ENCODE measurements at places on chromosomes 6 and 20. TPM values are rescaled to one million over a fixed set of nuclear protein-coding genes. Genes with fewer than 3 reads are reported as not detected.

- DNase-seq, result no peak
These were observed 55.8 kb downstream of the KIF6 start for GRCh38 chr6:39669207-39669972.

The FOXF2 gene
- total RNA-seq, result 2.7 TPM

DNA sequence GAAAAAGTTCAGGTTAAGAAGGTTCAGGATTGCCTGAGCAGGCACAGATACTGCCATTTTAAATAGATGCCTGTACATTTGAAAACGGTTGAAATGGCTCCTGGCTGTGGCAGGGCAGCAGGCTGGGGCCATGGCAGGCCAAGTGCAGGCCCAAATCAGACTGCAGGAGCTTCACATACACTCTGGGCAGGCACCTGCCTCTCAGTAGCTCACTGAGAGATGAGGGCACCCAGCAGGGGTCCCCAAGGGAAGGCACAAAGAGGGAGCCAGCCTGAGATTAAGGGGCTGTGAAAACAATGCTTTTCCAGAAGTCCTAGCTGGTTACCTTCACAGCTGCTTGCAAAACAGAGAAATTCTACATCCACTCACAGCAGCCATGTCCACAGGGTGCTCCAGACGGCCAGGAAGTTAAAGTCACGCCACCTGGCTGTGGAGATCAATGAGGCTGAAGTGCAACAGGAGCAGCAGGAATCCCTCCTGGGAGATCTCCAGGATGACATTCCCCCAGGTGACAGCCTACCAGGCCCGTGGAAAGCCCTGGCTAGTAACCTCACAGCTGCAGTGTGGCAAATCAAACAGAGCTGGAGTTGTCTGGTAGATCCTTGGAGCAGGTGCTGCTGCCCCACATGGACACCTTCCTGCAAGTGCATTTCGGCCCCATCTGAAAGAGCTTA is 6.2 kb upstream of the RAET1E start:
- no peak for DNase-seq

DNA sequence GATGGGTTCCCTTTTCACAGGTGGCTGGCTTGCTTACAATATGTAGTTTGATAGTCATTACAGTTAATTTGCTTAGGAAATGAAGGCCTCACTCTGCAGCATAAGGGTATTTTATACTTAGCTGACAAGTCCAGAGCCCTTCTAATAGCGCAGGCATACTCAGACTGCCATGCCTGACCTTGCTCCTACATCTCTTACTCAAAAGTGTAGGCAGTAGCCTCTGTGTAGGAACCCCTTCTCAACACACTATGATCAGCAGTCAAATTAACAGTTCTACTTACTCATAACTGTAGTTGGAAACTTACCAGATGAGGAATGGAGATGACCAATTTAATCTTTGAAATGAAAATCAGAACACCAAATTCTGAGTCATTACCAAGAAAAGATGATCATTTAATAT is 373.5 kb downstream of the TBC1D32 start:
- no peak for DNase-seq

GRCh38 chr20:30286157-30286556 is 971.3 kb upstream of the DEFB115 start:
- no peak for DNase-seq

GRCh38 chr6:53718597-53719460 is 53.3 kb upstream of the KLHL31 start:
- peak; percentile 66 for DNase-seq

The PNLDC1 gene
- not detected for total RNA-seq

- peak; percentile 35 for DNase-seq
These were observed at the start of gene B3GAT2 for GRCh38 chr6:70956451-70957283. TSS of gene B3GAT2 (minus strand) at chr6:70957060. CDS start at chr6:70956429, 631 bp downstream.

The STMN3 gene
- total RNA-seq, result 18.5 TPM

- no peak for DNase-seq
These were observed 131.7 kb downstream of the BCAS1 start for GRCh38 chr20:53938739-53939138.

The BPIFB1 gene
- total RNA-seq, result not detected

The BMP6 gene
- 0.80 TPM for total RNA-seq

- peak; percentile 94 for DNase-seq
These were observed 31.7 kb upstream of the SCUBE3 start for GRCh38 chr6:35181933-35182612.

DNA sequence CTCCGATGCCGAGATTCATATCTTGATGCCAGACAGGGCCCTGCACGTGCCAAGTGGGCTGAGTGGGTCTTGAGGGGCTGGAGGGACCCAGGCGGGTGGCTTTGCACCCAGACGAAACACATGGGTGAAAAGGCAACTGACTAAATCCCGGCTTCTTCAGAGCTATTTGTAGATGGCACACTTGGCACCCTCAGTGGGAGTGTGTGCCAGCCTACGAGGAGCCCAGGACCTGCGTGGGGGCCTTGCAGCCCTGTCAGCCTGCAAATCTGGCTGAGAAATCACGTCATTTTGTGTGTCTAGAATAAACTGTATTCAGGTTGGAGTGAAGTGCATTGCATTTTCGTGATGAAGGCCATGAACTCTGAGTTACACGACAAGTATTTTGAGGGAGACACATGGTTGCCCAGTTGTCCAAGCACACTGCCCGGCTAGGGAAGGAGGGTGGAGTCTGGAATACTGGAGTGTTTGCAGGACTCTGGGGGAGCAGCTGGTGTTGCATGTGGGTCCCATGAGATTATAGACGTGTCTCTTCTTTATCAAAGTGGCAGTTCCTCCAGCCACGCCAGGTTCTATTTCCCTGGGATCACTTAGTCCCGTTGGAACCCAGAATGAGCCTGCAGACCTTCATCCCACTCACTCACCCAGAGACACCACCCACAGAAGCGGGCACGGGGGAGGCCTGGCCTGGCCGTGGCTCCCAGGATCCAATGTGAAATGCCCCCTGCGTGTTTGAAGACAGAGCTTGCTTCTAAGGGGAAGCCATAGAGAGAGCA is 60.2 kb downstream of the DLL1 start:
- DNase-seq, result no peak

The EFCAB8 gene
- total RNA-seq, result not detected

The SYCP2 gene
- 1.7 TPM for total RNA-seq

DNA sequence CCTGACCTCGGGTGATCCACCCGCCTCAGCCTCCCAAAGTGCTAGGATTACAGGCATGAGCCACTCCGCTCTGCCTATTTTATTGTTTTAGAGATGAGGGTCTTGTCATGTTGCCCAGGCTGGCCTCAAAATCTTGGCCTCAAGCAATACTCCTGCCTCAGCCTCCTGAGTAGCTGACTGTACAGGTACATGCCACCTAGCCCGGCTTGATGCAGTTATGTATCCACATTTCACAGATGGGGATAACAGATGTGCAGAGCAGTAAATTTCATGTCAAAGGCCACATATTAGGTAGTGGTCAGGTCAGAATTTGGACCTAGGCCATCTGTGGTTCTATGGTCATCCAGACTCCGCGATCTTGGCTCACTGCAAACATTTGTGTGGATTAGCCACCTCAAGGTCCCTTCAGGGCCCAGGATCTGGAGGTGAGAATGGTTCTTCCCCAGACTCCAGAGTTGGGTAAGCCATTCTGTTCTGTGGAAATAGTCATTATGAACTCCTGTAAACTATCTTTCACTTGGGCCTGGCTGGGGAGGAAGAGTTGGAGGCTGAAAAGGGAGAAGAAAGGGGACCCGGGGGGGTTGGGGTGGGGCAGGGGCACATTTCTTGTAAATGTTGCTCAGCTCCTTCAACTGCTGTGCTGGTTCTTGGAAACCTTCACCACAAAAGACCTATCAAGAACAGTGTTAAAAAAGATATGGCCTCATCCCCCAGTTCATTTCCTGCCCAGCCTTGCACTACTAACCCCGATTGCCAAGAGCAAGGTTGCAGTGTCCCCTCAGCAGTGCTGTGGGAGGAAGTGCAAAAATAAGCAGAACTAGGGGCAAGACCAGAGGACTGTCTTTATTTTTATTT is 13.0 kb downstream of the PIM1 start:
- DNase-seq, result no peak

DNA sequence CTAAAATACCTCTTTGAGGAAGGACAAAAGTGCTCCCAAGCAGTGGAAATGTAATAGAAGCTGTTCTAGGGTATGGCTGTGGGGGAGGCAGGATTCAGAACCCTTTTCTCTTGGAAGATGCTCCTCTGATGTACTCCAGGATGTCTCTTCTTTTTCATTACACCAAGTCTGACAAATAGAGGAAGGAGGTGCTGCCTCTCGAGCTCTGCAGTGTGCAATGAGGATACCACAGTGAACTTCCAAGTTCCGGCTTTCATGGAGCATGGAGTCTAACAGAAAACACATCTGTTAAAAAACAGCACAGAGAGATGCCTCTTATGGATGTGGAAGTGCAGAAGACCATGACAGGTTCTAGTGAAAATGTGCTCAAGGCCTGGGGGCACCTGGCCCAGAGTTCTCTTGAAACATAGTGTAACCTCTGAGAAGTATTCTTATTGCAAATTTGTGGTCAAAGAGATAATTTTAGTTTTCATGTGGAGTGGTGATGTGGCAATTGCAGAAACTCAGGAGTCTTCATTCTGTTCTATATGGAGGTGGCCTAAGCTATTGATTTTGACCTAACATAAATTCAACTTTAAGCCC is 362.0 kb upstream of the CITED2 start:
- no peak for DNase-seq

- DNase-seq, result no peak
These were observed 619.5 kb downstream of the PRKN start for GRCh38 chr6:162108041-162108440.

DNA sequence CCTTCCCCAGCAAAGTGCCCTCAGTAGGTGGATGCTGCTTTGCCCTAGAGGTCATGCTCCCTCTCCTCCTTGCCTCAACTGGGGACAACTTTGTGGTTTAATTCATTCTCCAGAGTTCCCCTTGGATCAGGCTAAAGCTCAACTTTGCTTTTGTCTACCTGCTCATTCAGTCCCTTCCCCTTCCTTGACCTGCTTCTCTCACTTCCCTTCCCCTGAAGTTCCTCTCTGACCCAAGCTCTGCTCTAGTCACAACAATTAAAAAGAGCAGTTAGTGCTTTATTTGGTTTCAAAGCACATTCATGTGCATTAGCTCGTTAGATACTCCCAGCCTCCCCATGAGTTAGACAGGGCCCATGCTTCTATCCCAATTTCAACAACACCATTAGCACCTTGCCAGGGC is 71.3 kb downstream of the DZANK1 start:
- no peak for DNase-seq

- no peak for DNase-seq
These were observed 17.3 kb upstream of the ATXN1 start for GRCh38 chr6:16778521-16778920.

The CRNKL1 gene
- total RNA-seq, result 63.4 TPM

DNA sequence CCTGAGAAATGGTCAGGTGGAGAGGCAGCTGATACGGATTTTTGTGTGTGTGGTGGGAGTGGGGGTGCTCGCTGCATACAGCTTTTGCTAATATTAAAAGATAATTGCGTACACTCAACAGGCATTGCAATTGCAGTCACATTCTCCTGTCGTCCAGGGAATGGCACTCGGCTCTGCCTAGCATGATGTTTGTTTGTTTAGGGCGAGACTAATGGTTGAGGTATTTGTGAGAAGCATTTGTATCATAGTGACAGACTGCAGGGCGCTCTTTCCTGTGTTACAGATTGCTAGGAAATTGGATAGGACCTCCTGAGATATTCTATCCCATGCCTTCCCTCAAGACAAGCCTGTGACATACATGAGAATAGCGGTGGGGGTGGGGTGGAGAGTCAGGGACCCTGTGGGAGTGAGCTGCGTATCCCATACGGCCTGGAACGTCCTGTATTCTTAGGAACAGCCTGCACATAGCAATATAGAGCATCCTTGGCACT is 207.4 kb downstream of the SOX4 start:
- peak; percentile 72 for DNase-seq

DNA sequence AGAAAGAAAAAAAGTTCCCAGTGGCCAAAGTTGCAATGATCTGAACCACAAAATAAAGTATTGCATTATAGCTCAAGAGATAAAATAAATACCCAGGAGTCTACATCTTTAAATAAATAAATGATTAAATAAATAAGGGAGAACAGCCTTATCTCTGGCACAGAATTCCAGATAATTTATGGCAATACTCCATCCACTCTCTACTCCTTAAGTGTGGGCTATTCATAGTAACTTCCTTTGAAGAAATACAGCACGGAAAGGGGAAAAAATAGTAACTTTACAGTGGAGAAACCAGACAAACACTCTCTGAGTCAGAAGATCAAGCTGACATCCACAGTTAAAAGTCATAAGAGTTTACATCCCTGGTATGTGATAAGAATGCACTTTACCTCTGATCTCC is 11.6 kb downstream of the AURKA start:
- no peak for DNase-seq

The FAM184A gene
- total RNA-seq, result 4.8 TPM

The GLP1R gene
- total RNA-seq, result not detected
